Uterine smooth muscle cell (primary cell): ENCODE measurements at places on chromosomes 5 and 9. TPM values are rescaled to one million over a fixed set of nuclear protein-coding genes. Genes with fewer than 3 reads are reported as not detected.

MLANA gene
- not detected in 2 replicates for total RNA-seq

ECM2 gene
- total RNA-seq = 1.00 and 2.4 TPM in 2 replicates

FCN2 gene
- not detected in 2 replicates for total RNA-seq

ORM2 gene
- not detected in 2 replicates for total RNA-seq

TLE1 gene
- total RNA-seq = 43.7 and 46.6 TPM in 2 replicates

LEAP2 gene
- 0.11 and 0.12 TPM in 2 replicates for total RNA-seq

ANKRD34B gene
- not detected in 2 replicates for total RNA-seq

TEX48 gene
- total RNA-seq = not detected in 2 replicates

LECT2 gene
- total RNA-seq = not detected in 2 replicates

DND1 gene
- 0.12 and 0.33 TPM in 2 replicates for total RNA-seq

AK8 gene
- total RNA-seq = 0.11 and 0.75 TPM in 2 replicates

ABCA1 gene
- 109 and 125 TPM in 2 replicates for total RNA-seq

MCIDAS gene
- not detected in 2 replicates for total RNA-seq

SLC6A7 gene
- under 0.01 TPM in 1 of 2 replicates, not detected in the other for total RNA-seq

CCL27 gene
- total RNA-seq = 0.11 TPM in 1 of 2 replicates, not detected in the other

PCDHGB2 gene
- 1.2 and 1.7 TPM in 2 replicates for total RNA-seq

KIF24 gene
- 1.4 and 5.2 TPM in 2 replicates for total RNA-seq

KCNMB1 gene
- total RNA-seq = under 0.01 TPM in 1 of 2 replicates, not detected in the other

ANKRD31 gene
- total RNA-seq = 0.11 and 0.25 TPM in 2 replicates

SLC36A3 gene
- not detected in 2 replicates for total RNA-seq

PCDHGA7 gene
- total RNA-seq = 1.3 and 4.0 TPM in 2 replicates

RASEF gene
- total RNA-seq = 5.6 and 6.0 TPM in 2 replicates

GADD45G gene
- total RNA-seq = 0.66 and 2.2 TPM in 2 replicates

ADCY2 gene
- under 0.01 and 0.22 TPM in 2 replicates for total RNA-seq

SPINK13 gene
- total RNA-seq = 0.22 and 0.37 TPM in 2 replicates

PCDHA6 gene
- 0.77 and 1.4 TPM in 2 replicates for total RNA-seq

UGT3A2 gene
- total RNA-seq = not detected in 2 replicates

FAM170A gene
- total RNA-seq = 0.11 TPM in 1 of 2 replicates, not detected in the other

CCNH gene
- total RNA-seq = 79.7 and 108 TPM in 2 replicates

HMCN2 gene
- total RNA-seq = under 0.01 TPM in 2 replicates

NUTM2G gene
- not detected in 2 replicates for total RNA-seq

PLPP7 gene
- total RNA-seq = 7.9 and 10.2 TPM in 2 replicates

FGD3 gene
- total RNA-seq = not detected in 2 replicates

MLLT3 gene
- total RNA-seq = 37.8 and 38.7 TPM in 2 replicates

ARHGAP26 gene
- 4.8 and 13.6 TPM in 2 replicates for total RNA-seq

CTXN3 gene
- total RNA-seq = not detected in 2 replicates

TRPM6 gene
- total RNA-seq = under 0.01 TPM in 2 replicates

PRUNE2 gene
- total RNA-seq = 21.5 and 68.1 TPM in 2 replicates

GABRG2 gene
- not detected in 2 replicates for total RNA-seq

SAPCD2 gene
- total RNA-seq = 7.1 and 18.6 TPM in 2 replicates

ENTREP1 gene
- not detected in 2 replicates for total RNA-seq

DMGDH gene
- 1.1 and 3.6 TPM in 2 replicates for total RNA-seq

SPOCK1 gene
- 42.7 and 167 TPM in 2 replicates for total RNA-seq
